Activated T-cell treated with anti-CD3 and anti-CD28 coated beads, Interleukin-2, amount 50 U/mL, for 24 hours (primary cell): ENCODE measurements at places on chromosomes 2 and 18.

DNA sequence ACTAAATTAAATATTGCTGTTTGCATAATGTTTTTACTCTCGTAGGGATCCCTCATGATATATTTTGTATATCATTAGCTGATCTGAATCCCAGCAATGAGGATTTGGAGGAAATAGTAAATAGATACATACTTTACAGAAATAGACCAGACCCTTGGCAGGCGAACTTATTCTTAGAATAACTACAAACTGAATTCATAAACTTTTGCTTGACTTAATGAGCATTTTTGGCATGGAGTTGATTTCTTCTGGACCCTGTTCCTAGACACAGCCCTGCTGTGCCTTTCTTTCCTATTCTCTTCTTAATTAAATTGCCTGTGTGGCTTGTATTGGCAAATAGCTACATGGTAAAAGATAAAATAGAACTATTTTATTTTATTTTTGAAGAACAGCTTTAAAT, 145.9 kb downstream of the GREB1L start:
- DNase-seq = no peak

DNA sequence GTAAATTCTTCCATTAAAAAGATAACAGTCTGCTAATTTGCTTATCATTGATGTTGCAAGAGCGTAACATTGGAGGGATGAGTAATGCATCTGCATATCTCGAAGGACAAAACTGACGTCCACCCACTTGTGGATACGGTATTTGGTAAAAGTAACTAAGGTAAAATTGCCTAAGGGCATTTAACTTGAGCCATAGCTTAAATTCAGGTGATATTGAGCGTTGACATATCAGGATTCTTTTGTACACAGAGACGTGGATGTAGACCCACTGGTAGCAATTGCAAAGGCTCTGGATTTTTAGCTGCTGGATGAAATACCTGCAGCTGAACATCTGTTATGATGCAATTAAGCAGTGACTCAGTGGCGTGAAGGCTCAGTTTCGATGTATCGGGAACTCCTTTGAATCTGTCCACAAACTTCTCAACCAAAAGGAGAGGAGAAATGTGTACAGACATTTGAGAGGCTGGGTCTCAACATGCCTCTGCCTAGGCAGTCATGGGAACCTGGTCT, 119.3 kb downstream of the SPTBN1 start:
- no peak for DNase-seq

DNA sequence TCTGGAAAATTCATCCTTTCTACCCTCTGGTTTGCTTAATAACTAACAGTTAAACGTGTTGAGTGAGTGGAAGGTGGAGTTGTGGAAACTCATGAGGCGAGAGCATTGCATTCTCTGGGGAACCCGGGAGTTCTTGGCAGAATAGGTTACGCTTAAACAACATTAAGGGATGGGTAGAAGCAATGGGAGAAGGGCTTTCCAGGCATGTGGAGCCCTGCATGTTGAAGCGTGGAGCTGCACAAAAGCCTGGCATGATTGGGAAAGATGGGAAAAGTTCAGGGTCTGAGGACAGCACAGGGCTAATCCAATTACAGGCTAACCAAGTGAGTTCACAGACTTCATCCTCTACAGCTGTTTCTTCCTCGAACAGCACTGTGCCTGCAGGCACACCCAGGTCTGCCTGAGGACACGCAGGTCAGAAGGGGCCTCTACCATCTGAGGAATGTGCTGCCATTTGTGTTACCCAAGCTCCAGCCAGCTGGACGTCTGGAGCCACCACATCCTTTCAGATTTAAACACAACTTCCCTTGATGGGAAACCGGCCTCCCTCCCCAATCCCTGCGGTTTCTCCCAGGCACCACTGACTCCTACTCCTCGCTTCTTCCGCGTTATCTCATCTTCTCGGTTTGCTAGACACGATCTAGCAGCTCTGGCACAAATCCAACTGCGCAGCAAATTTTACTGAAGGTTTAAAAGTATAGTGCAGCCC, 164.2 kb downstream of the ANTXR1 start:
- no peak for DNase-seq

- no peak for DNase-seq
Observed at GRCh38 chr18:58188996-58189395, 145.0 kb downstream of the NEDD4L start.

DNA sequence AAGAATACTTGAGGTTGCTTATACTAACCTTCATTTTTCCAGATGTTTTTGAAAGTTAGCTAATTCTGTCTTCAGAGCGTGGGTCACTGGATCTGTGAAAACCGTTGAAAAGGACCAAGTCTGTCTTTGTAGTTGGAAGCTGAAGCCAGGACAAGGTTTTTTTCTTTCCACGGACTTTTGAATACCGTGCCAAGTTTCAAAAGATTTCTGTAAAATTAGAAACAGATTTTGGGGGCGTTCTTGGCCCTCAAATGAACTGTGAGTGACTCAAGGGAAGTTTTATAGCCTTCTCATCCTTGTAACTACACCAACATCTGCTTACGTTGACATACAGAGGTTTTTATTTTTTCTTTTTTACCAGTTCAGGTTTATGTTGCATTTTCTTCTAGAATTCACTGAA, at the start of gene FAP:
Gene FAP, minus strand, starts transcription at position 152 of the 400 bp plus-strand sequence. Its CDS starts 118 bp downstream, at position 34.
- no peak for DNase-seq

GRCh38 chr2:16890081-16890480, 224.4 kb upstream of the CYRIA start:
- DNase-seq = no peak

DNA sequence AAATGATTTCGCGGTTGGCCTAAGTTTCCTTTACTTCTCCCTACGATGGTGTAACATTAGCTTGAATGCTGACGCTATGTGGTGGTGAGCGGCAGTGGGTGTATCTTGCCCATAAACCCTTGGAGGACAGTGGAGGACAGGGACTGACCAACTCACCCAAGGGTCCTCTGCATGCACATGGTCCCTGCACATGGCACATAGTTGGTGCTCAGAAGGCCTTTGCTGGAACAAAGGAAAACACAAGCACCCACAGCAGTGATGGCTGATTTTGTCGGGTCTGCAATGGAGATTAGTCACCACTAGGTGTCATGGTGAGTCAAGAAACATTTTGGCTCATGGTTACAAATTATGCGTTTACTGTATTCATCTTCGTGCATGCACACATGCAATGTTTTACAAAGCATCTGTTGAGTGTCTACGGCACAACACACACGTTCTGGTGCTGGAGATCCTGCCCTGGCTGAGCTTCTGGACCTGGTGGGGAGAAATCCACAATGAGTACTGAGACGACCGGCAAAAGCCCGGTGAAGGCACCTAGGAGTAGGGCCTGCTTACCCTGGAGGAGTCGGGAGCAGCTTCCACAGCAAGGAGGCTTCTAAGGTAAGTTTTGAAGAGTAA, 44.0 kb downstream of the PDCL3 start:
- peak; percentile 42 for DNase-seq

DNA sequence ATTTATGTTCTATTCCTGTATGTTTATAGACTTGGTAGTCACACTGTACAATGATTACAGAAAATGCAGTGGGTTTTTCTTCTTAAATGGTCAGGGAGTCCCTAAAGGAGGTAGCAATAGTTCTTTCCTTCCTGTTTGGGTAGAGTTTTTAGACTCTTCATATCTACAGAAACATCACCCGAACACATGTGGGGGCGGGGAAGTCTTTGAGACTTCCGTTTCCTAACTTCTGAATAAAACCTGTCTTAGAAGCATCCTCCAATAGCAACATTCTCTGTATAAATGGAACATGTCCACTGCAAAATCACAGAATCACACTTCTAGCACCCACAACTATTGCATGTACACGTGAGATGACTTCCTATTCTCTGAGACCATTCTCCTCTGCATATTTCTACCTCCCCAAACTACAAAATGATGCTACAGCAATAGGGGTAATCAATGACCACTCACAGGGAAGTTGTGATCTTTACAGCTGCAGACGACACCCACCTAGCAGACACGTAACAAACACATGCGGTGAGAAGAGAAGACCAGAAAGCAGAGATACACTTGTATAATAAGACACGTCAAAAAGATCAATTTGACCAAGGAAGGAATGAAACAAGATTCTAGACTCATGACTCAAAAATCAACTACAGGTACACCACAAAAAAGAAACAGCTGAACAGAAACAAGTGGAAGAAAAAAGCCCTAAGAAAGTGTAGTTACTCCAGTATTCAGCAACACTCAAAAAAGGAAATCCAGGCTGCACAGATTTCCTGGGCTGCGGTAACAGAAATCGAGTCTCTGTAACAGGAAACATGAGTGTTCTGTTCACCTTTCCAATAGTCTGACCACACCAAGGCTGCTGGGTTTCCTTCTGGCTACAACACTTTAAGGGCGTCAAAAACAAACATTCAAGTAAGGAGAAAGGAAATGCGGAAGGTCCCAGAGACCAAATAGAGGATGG, 120.4 kb downstream of the ZNF516 start:
- DNase-seq = peak; percentile 54

- DNase-seq = no peak
Observed at GRCh38 chr2:48251437-48252148, 278.4 kb upstream of the STON1 start.

- DNase-seq = no peak
Observed at GRCh38 chr18:49667462-49667861, 105.6 kb downstream of the LIPG start.

DNA sequence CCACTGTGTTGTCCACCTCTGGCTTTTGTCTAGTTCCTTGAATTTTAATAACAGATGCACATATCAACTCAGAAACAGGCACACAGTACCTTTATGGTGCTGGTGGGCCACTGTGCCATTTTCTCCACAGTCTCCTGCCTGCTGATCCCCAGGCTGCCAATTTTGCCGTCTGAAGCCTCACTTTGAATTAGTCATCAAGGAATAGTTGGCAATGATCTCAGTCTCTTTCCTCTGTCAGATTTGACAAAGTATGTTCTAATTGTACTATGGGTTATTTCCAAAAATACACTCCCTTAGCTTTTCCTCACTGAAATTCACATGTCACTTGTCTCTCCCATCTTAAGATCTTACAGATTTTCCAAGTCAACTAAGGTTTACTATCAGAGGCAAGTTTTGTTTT, 140.7 kb downstream of the ZNF516 start:
- DNase-seq = no peak

DNA sequence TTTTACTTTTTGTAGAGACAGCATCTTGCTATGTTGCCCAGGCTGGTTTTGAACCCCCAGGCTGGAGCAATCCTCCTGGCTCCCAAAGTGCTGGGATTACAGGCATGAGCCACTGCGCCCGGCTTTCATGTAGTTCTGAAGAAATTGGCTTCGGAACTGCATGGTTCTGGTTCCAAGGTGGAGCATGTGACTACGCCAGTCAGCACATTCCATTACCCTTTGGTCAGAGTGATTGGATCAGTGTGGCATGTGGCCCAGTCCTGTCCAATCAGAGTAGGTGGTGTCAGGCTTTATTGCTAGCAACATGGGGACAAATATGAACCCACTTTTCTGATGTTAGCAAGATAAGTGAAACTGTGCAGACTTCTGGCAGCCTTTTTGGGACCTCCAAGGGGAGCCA, 16.3 kb upstream of the ATOH8 start:
- DNase-seq = no peak

GRCh38 chr2:239991689-239992314, 33.3 kb downstream of the NDUFA10 start:
- DNase-seq = no peak

GRCh38 chr2:190318514-190318913, 1.1 kb downstream of the HIBCH start:
- DNase-seq = no peak

GRCh38 chr2:123468071-123468470, 557.0 kb upstream of the CNTNAP5 start:
- DNase-seq = no peak

- DNase-seq = no peak
Observed at GRCh38 chr2:75528221-75528977, 32.3 kb downstream of the EVA1A start.

DNA sequence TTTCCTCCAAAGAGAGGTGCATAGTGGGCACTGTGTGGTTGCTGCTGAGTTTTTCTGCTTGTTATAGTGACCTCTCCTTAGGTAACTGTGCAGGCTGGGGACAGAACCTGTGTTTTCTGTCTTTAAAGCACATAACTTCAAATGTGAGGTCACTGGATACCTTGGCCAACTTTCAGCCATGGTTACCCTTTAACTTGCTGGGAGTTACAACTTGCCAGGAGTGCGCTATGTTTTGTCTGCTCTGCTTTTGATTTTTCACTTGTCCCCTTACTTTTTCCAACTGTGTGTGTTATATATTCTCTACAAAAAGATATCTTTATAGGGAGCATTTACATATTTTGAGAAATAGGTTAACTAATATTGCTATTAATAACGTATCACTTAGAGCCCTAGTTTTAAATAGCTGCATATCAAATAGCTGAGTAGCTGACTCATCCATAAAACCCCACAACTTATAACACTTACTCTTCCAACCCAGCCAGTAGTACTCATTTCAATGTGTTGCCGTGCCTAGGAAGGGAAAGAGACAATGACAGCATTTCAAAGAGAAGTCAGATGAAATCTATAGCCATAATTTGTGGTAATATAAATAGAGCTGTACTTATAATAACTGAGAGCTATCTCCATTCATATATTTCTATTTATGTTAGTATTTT, 51.6 kb downstream of the DPP4 start:
- DNase-seq = no peak

GRCh38 chr18:48866028-48866733, 84.6 kb downstream of the SMAD7 start:
- no peak for DNase-seq

DNA sequence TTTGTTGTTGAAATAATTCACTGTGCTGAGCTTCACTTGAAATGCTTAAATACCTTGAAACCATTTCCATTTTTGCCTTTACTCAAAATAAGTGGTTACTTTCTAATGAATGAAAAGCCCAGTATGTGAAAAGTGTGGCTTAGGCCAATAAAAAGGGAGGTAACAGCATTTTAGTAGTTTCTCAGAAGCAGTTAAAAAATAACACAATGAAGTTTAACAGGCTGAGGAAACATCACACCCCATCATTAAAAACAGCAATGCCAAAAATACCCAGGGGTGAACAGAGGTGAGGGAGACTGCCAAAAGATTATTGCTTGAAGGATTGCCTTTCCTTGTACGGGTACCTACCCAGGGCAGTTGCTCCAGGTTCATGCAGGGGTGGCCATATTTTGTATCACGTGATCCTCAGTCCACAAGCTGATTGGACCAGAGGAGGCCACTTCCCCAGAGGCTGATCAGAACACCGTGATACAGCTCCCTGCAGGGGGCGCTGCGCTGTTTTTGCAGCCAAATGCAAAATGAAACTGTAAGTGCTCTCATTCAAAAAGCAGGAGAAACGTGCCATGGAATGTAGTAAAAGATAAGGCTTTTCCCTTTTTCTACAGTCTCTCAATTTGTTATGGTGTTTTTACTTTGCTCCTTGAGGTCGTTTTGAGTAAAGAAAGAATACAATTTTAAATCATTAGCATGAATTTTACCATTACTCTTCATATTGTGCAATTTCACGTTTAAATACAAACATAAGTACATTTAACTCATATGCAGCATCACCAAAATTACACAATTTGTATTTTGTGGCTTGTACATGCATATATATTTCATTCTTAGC, 70.2 kb upstream of the SH3BP4 start:
- peak; percentile 57 for DNase-seq
